ENCODE measurements at places on chromosomes 2 and 18. TPM values are rescaled to one million over a fixed set of nuclear protein-coding genes. Genes with fewer than 3 reads are reported as not detected.

DNA sequence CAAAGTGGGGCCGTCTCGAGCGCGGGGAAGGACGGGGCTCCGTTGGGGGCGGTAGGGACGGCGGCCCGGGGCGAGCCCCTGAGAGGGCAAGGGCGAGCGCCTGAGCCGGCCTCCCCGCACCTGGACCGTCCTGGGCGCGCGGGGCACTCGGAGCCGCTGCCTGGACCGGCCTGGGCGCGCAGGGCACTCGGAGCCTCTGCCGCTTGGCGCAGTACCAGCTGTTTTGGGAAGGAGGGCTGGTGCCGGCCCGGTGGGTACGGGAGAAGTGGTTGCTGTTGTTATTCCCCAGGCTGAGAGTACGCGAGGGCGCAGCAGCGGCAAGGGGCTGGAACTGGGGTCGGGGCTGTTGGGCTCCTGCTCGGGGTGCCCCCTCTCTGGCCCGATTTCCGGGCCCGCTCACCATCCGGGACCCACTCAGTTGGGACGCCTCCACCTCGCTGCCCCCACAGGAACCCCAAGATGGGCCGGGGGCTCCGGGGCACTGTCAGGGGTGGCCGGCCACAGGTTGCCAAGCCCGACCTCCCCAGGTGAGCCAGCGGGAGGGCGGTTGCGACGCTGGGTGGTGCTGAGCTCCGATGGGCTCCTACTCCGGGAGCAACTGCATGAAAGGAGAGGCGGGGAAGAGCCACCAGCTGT, 579 bp downstream of the ARHGEF4 start:
- no peak for DNase-seq

- no peak for DNase-seq
These were observed 21.7 kb downstream of the BIN1 start for GRCh38 chr2:127085317-127085681.

- DNase-seq, result no peak
These were observed 5.4 kb upstream of the CNDP1 start for GRCh38 chr18:74528913-74529312.

- DNase-seq, result no peak
These were observed 145.8 kb downstream of the KIAA1328 start for GRCh38 chr18:36974686-36975085.

DNA sequence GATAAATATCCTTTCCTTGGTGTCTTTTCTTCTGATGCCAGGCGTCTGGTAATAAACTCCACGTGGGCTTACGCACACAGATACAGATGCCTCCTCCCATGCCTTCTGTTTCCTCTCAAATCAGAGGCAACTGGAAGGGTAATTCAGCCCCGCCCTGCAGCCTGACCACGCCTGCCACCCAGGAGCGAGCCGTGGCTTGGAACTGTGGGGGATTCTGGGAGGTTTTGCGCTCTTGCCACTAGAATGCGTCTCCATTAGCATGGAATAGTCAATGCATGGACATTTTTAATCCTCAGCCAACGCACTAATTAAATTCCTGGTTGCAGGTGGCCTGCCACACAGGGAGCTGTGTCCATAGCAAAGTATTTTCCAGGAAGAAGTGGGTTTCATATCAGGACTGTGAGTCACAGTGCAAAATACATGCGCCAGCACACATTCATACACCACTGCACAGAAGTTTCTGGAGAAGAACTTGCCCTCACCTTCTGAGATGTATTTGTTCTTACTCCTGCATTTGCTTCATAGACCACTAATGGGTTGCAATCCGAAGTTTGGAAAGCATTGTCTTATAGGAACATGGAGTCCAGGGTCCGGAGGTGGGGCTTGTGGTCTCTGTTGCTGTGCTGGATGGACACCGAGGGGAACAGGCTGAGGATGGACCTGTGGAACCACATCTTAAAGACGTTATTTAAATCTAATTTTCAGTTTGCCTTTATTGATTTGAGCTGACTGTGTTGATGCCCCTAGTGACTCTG, 151.4 kb downstream of the LDLRAD4 start:
- peak; percentile 53 for DNase-seq

GRCh38 chr2:101030866-101031554, 28.9 kb downstream of the RPL31 start:
- no peak for DNase-seq

GRCh38 chr2:54497763-54498680, 41.9 kb downstream of the SPTBN1 start:
- no peak for DNase-seq

GRCh38 chr2:106863387-106863786, 22.6 kb downstream of the ST6GAL2 start:
- DNase-seq, result no peak

The UGT1A7 gene
- total RNA-seq, result not detected

The NT5DC4 gene
- total RNA-seq, result not detected

Data from cardiac septum (tissue), 1 donor.